HFF-Myc (cell line): ENCODE measurements at places on chromosomes 2 and 18.

DNA sequence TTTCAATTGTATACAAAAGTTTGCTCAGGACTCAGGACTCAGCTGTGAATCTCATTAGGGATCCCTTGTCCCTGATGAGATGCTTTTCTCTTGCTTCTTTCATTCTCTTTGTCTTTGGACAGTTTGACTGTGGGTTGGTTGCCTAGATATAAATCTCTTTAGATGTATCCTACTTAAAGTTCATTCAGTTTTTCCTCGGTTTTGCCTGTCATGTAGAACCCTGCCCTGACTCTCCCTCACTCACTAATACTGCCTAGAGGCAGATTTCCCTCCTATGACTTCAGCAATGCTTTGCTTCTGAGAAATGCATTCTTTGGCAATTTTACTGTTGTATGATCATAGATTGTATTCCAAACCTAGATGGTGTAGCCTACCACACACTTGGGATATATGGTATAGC lies 421.4 kb upstream of the TCF4 start:
- DNase-seq: no peak

GRCh38 chr2:157792335-157793052 lies 83.6 kb downstream of the ACVR1 start:
- no peak for DNase-seq

GRCh38 chr2:106566050-106566449 lies 78.9 kb downstream of the CD8B2 start:
- no peak for DNase-seq

GRCh38 chr2:159658881-159659873 lies 42.8 kb upstream of the BAZ2B start:
- no peak for DNase-seq

- DNase-seq: no peak
Measured at GRCh38 chr2:154699575-154699930, 1.1 kb downstream of the KCNJ3 start.

DNA sequence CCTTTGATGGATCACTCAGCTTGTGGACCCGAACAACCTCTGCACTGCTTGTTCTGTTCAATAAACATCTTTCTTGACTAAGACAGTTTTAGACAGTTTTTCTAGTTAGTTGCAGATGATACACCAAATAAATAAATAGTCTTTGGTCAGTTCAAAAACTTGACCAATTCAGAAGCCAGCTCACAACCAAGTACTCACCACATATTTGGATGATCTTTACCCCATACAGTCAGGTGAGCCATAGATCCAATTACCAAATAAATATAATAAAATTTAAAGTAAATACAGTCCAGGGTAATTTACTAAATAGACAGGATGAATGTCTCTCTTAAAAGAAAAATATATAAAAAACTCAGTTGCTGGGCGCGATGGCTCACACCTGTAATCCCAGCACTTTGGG lies 18.2 kb downstream of the SCN3A start:
- DNase-seq: no peak

DNA sequence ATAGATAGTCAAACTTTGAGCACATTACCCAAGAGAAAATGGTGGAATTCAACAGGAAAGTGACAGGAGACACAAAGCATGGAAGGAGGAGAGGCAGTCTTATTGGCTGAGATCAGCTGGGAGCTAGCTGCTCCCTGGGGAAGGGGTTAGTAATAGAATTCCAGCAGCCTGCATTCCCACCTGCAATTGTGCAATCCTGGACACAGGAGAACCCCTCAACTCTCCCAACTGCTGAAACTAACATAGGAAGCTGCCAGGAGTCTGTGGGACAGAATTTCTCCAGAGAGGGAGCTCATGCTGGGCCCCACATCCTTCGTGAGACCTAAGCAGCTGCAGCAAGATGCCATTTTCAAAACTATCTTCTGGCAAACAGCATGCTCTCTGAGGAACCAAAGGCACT lies 69.8 kb upstream of the ACVR1C start:
- no peak for DNase-seq
